ENCODE measurements at places on chromosomes 4 and X.

GRCh38 chrX:110703641-110704040, 92.0 kb downstream of the CHRDL1 start:
- DNase-seq: no peak

GRCh38 chr4:90824266-90825150, 697.3 kb downstream of the CCSER1 start:
- no peak for DNase-seq

DNA sequence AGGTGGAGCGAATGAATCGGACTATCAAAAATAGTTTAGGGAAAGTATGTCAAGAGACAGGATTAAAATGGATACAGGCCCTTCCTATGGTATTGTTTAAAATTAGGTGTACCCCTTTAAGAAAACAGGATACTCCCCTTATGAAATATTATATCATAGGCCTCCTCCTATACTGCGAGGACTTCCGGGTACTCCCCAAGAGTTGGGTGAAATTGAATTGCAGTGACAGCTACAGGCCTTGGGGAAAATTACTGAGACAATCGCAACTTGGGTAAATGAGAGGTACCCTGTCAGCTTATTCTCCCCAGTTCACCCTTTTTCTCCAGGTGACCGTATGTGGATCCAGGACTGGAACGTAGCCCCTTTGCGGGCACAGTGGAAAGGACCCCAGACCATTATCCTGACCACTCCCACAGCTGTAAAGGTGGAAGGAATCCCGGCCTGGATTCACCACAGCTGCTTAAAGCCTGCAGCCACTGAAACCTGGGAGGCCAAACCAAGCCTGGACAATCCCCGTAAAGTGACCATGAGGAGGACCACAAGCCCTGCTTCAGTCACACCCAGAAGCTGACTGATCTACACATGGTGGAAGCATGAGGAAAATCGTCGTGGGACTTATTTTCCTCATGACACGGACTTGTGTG, 1138.1 kb downstream of the ARAP2 start:
- DNase-seq: no peak

DNA sequence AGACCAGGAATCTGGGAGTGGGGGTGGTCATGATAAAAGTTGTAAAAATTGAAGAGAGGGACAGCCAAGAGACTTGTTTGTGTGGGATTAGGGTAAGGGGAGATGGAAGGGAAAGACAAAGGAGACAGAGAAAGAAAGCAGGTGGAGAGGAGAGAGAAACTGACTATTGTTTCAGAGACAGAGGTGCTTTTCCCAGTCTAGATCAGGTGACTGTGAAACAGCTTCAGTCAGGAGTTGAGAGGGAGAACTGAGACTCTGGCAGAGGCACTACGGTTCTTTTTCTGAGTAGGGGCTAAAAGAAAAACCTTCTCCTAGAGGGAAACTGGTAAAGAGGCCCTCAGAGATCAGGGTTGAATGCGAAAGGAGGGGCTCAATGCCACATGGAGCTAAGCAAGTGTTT, 106.4 kb downstream of the KDR start:
- DNase-seq: no peak

DNA sequence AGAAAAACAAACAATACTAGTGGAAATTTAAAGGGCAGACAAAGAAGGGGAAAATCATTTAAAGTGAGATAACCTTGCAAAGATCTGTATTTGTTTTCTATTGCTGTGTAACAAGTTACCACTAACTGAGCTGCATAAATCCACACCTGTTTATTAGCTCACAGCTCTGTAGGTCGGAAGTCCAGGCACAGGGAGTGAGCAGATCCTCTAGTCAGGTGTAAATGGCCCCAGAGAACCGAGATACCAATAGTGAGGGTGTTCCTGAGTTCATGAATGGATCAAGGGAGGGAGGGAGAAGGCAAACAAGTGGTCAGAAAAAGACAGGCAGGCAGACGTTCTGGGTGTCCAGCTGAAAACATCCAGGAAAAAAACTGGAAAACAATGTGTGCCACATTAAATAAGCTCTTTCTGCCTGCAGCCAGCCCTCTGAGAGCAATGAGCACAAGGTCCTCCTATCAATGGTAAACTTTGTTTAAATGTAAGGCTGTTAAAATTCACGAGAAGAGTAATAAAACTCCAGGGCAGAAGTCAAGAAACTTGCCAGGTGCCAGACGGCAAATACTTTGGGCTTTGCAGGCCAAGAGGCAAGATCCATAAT, 25.0 kb downstream of the ADGRA3 start:
- DNase-seq: no peak

GRCh38 chr4:40688446-40689095, 58.9 kb upstream of the RBM47 start:
- DNase-seq: no peak

DNA sequence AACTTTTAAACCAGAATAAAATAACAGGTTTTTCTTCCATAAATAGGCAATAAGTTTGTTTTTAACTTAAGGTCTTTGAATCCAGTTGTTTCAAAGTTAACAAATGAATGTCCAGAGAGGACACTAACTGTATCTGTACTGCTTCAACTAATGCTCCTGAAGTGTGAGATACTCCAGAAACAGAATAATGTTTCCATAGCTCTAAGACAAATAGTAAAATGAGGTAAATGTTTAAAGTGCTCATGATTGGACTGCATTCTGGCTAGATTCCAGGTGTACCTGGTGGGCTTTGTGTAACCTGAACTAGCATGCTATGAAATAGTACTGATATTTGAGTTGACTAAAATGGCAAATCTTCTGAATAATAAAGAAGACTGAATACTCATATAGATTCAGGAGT, 51.7 kb downstream of the METTL14 start:
- no peak for DNase-seq

DNA sequence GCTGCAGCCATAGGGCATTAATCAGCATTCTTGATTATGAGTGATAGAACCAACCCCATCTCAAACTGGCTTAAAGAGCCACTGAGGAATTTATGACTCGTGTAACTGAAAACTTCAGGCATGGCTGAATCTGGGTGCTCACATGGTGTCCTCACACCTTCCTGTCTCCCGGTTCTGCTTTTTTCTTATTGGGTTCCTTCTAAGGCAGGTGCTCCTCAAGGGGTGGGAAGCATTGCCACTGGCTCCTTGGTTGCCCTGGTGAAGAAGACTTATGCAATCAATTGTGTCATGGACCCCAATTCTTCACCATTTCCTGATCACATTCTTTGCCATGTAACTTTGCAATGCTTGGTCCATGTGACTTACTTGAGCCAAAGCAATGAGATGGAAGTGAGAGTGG, 4.3 kb upstream of the ZCCHC4 start:
- no peak for DNase-seq

DNA sequence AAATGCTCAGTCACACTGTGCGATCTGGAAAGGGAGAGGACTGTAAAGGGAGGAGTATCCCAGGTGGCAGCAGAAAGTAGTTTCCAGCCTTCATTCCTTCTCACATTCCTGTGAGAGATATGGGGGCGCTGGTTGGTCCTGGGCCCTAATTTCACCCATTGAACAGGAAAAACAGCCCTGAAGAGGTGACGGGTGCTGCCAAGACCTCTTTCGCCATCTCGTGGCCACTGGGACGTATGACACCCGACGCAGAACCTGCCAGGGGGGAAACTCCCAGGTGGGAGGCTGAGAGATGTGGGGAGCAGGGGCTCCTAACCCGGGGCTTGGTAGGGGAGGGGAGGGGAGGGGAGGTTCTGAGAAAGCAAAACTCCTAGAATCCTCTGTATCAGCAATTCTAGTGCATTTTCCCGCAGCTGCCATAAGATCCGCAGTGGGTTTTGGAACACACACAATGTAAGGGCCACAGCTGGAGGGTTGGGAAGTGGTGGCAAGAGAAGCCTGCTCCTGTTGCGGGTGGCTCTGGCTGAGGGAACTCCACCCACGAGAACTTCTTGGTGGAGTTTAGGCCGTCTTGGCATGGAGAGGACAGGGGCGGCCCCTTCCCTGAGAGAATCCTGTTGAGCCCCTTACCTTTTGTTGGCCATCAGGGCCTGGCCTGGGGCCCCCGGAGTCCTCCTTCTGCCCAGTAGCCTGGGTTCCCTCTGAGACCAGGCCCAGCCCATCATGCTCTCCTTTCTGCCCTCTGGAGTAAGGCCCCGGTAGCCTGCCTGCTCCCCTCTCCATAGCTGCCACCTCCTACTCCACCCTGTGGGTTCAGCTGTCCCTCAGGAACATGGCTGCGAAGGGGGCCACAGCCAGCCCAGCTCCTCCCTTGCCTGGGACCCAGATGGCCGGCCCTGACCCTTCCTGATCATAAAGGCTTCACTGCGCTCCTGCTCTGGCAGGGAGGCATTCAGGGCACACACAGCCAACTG, 134.1 kb downstream of the OR13H1 start:
- peak; percentile 3 for DNase-seq

GRCh38 chr4:159046683-159047082, 56.2 kb upstream of the RAPGEF2 start:
- no peak for DNase-seq

- no peak for DNase-seq
Observed at GRCh38 chr4:158172261-158173258, at the start of gene GASK1B. GASK1B (minus strand) TSS chr4:158173025; CDS start chr4:158171375, 1,650 bp downstream.

- DNase-seq: no peak
Observed at GRCh38 chr4:79178760-79179159, 147.1 kb downstream of the NAA11 start.

All from stimulated activated CD8-positive, alpha-beta memory T cell treated with anti-CD3 and anti-CD28 coated beads, Interleukin-4, amount 100 ng/mL, for 1 hour (primary cell).